ENCODE measurements at places on chromosomes 1 and 21. TPM values are rescaled to one million over a fixed set of nuclear protein-coding genes. Genes with fewer than 3 reads are reported as not detected.

DNA sequence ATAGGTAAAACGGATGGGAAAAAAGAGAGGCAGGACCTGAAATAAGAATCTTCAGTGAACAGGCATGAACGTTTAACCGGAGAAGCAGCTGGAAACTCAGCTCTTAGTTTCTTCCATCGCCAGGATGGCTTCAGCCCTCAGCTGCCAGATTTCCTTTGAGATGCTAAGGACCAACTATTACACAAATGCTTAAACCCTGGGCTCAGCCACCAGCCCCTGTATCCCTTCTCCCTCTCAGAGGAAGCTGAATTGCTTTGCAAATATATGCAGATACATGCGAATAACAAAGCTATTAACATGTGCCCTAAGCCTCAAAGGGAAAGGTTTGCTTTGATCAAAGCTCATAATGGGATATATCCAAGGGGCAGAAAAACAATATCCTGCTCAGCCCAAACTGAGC is 515.1 kb downstream of the OMA1 start:
- DNase-seq = no peak

GRCh38 chr1:116931016-116931918 is 21.6 kb downstream of the PTGFRN start:
- no peak for DNase-seq

SPRR2F gene
- not detected for total RNA-seq

DNA sequence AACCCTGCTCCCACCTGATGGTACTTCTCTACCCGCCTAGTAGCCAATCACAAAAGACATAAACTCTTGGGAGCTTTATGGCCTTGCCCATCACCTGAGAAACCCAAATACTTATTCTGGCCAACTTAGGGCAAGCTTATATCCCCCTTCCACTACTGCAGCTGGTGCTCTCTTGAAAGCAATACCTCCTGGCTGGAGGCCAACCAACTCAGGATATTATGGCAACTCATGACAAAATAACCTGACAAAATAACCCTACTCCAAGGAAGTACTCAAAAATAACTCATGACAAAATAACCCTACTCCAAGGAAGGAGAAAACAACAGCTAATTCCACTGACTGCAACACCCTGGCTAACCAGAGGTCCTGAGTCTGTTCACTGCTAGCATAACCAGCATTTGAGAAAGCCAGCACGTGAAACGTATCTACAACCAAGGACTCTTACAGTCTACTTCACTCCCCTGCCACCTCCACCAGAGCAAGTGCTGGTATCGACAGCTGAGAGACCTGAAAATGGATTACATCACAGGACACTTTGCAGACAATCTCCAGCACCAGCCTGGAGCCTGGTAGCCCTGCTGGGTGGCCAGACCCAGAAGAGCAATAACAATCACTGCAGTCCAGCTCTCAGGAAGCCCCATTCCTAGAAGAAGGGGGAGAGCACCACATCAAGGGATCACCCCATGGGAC is 179.9 kb downstream of the COL24A1 start:
- DNase-seq = no peak

TLCD4 gene
- total RNA-seq = 5.7 TPM

KRTAP15-1 gene
- not detected for total RNA-seq

GRCh38 chr1:21586846-21587601 is 77.8 kb downstream of the ALPL start:
- peak; percentile 96 for DNase-seq

DNA sequence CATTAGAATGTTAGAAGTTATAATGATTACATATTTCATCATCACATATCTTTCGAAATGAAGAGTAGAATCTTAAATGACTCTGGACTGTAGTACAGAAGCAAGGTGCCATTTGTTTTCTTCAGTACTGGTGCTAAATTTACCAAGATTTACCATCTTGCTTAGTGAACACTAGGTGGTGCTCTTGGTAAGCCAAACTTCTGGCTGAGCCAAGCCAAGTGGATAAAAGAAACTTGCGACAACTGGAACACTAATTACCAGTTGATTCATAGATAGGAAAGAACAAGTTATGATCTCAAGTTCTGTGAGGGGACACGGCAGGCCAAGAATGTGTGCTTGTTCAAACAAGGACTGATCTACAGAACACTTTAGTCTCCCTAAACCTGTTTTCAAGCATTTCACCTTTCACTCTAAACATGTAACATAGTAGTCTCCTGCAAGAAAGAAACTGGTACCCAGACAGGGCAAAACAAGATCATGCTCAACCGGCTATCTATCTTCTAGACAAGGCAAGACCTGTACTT is 19.8 kb downstream of the SPRTN start:
- peak; percentile 65 for DNase-seq

DNA sequence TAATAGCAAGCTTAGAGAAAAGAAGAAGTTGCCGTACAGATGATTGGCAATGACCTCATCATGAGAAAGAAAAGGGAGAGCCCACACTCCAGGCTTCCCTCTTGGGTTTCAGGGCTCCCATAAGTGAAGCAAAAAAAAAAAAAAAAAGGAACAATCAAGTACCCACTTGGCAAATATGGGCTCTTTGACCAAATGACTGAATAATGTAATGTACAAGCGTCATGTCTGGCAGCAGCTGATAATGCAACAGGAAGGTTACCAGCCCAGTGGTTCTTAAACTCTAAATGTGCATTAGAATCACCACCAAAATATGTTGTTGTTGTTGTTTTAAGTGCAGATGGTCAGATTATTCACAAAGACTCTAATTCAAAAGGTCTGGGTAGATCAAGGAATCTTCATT is 13.5 kb downstream of the TNFSF4 start:
- DNase-seq = peak; percentile 12

DNA sequence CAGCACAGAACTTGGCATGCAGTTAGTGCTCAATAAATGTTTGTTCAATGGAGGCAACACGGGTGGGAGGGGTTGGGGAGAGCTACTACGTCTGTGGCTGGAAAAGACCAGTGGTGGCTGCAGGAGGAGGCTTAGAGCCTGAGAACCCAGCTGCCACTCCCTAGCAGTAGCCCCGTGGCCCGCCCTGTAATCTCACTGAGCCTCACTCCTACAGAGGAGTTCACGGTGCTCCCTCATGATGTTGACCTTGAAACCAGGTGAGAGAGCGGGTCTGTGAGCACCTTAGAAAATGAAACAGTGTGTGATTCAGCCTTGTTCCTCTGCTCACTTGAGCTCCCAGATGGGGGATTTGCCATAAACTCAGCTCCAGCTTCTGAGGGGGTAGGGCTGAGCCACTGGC is 299.6 kb downstream of the NPHP4 start:
- no peak for DNase-seq

GRCh38 chr21:25858325-25858724 is 123.6 kb downstream of the GABPA start:
- no peak for DNase-seq

DNA sequence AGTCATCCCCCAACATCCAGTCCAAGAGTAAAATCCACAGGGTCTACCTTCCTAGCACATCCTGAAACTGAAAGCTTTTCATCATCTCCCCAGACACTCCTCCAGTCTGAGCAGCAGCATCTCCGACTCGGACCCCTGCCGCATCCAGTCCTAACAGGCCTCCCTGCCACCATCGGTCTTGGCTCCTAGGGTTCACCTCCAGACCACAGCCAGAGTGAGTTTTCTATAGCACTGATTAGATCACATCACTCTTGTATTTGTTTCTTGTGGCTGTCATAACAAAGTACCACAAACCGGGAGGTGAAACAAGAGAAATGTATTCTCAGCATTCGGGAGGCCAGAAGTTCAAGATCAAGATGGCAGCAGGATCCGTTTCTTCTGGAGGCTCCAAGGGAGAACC is 187.8 kb downstream of the TOMM20 start:
- no peak for DNase-seq

Data from Daoy (cell line).